ENCODE measurements at places on chromosomes 7 and 10.

DNA sequence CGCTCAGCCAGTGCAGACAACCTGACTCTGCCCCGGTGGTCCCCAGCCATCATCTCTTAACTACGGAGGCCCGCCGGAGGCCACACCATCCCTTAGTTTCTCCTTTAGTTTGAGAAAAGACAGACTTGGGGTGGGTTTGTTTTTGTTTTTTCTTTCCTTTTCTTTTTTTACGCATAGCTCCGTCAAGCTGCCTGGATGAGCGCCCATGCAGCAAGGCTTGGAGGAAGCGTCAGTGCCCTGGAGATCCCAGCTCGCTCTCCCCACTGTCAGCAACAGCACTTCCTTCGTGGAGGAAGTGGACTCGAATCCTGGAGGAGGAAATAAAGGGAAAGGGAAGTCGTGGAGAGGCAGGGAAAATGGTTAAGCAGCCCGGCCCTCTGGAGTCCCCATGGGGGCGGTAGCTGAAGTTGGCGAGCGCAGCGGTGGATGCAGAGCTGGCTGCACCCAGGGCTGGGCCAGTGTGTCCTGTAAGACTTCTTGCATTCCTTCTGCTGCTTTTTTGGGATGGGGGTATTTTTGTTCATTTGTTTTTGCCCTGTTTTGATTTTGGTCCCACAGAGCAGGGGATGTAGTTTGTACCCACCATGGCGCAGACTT is 35.9 kb upstream of the GJD4 start:
- DNase-seq, result no peak

DNA sequence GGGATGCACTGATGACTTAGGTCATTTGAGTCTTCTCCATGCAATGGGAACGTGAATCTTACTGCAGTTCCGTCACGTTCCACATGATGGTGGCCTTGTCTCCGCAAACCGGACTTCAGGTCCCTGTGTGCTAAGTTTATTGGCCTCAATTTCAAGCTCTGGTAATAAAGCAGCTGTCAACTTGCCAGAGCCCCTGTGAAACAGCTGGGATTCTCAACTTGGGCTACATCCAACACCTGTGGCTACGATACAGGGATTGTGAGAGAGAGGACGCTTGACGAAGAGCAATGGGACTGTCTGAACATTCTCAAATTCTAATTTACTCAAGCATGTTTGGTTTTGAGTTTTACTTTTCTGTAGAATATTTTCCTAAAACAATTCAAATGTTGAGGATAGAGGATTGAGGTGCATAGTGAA is 174.2 kb downstream of the PTN start:
- DNase-seq, result no peak

GRCh38 chr7:124914298-124914697 is 15.3 kb downstream of the POT1 start:
- no peak for DNase-seq

DNA sequence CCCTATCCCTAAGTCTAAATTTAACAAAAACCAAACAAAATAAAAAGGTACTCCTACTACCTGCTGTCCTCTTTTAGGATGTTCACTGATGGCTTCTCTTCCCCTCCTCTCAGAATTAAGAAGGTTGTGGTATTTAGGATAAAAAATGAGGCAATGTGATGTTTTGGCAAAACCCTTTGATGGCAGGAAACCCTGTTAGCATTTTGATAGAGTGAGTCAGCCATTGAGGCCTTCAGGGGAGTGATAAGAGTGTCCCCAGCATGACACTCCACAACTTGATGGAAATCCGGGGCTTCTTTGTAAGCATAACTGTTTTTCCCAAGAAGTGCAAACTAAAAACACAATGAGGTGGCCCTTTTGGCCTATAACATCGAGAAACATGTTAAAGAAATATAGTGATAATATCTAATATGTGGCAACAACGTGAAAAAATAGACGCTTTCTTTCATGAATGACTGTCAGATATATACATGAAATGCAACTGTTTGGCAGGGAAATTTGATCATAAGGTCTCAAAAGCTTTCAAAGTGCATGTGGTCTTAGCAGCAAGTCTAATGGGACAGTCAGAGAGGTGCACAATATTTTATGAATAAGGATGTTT is 55.0 kb downstream of the PRTFDC1 start:
- DNase-seq, result no peak

DNA sequence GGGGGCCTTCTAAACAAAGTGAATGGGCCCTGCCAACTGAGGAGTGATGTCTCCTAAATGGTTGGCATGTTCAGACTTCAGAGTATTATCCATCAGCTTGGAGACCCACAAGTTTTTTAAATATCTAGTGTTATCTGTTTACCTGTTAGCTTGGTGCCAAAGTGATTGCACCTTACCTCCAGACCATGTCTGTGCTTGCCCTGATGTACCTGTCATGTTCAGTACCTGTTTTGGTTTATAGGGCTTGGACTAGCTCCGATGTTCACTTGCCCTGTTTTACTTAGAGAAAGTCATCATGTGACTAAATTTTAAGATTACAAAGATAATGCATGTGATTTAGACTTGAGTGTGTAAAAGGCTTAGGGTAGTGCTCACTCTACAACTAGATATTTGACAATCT is 67.7 kb downstream of the CNNM2 start:
- DNase-seq, result no peak

- peak; percentile 21 for DNase-seq
Observed at GRCh38 chr7:7772397-7772821, 54.0 kb upstream of the RPA3 start.

GRCh38 chr7:76352193-76352592 is 6.6 kb downstream of the YWHAG start:
- DNase-seq, result no peak

- no peak for DNase-seq
Observed at GRCh38 chr7:11415101-11415500, 416.9 kb downstream of the THSD7A start.

- no peak for DNase-seq
Observed at GRCh38 chr7:47536661-47537611, 45.0 kb downstream of the TNS3 start.

DNA sequence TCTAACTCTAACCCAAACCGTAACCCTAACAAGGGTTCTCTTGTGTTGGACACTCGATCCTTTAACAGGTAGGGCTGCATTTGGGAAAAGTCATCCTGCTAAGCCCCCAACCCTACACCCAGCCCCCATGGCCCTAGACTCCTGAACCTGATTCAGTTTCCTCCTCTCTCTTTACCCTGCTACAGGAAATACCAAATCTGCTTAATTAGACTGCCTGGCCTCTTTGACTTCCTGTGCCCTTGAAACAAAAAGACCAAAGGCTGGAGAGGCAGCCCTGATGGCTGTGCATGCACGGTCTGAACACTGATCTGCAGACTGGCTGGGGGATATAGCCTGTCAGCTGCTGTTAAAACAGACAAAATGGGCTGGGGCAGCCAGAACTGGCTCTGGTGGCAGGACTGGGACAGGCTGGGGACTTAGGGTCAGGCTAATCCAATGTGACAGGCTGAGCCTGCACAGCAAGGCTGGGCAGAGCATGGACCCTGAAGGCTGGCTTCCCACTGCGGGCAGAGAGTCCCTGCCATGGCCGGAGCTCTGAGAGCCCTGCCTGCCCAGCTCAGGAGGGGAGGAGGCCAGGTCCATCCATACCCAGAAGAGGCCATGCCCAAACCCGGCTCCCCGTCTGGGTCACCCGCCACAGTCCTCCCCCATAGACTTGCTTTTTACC is 51.0 kb upstream of the MSMB start:
- DNase-seq, result no peak

- DNase-seq, result no peak
Observed at GRCh38 chr7:111384065-111384891, 178.0 kb downstream of the IMMP2L start.

DNA sequence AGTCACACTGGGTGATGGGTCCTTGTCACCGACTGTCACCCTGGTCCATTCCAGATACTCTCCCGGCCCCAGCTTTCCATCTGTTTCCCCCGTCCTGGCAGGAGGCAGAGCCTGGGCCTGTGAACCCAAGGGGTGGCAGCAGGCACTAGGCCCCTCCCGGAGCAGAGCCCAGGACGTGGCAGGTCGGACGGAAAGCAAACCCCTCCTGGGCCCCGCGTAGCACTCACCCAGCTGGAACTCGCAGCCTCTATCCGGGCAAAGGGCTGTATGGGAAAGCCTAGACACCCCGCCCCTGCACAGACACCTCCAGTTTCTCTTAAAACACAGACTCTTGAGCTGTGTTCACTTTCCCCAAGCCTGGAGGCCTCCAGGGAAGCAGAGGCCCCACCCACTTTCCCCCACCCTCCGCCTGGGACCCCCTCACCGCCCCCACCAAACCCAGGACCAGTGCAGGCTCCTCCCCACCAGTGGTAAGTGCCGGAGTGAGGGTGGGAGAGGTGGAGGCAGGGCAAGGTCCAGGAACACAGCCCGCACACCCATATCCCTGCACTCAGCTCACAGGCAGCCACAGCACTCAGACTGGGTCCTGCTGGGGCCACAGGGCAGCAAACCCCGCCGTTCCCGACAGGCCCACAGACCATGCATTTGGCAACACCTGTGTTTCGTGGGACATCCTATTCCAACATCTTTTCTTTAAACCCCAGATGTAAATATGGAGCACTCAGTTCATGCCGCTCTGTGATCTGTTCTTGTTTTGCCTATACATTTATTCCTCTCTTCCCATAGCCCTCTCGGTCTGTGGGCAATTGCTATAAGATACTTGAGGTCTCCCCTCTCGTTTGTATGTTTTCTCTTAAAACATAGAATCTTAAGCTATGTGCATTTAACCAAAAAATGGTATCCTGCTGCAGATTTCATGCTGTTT is 98.2 kb upstream of the PDGFA start:
- DNase-seq, result no peak

GRCh38 chr7:68760556-68760955 is 837.7 kb upstream of the AUTS2 start:
- no peak for DNase-seq

GRCh38 chr10:60778971-60779796 is 906 bp downstream of the CDK1 start:
- no peak for DNase-seq

DNA sequence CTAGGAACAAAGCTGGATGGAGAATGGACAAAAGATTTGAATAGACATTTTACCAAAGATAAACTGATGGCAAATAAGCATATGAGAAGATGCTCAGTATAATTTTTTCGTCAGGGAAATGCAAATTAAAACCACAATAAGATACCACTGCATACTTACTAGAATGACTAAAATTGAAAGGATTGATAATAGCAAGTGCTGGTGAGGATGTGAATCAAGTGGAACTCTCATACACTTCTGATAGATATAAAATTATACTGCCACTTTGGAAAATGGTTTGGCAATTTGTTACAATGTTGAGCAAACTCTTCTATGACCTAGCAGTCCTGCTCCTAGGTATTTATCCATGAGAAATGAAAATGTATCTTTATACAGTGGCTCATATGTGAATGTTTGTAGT is 83.3 kb downstream of the EXOC6 start:
- no peak for DNase-seq

DNA sequence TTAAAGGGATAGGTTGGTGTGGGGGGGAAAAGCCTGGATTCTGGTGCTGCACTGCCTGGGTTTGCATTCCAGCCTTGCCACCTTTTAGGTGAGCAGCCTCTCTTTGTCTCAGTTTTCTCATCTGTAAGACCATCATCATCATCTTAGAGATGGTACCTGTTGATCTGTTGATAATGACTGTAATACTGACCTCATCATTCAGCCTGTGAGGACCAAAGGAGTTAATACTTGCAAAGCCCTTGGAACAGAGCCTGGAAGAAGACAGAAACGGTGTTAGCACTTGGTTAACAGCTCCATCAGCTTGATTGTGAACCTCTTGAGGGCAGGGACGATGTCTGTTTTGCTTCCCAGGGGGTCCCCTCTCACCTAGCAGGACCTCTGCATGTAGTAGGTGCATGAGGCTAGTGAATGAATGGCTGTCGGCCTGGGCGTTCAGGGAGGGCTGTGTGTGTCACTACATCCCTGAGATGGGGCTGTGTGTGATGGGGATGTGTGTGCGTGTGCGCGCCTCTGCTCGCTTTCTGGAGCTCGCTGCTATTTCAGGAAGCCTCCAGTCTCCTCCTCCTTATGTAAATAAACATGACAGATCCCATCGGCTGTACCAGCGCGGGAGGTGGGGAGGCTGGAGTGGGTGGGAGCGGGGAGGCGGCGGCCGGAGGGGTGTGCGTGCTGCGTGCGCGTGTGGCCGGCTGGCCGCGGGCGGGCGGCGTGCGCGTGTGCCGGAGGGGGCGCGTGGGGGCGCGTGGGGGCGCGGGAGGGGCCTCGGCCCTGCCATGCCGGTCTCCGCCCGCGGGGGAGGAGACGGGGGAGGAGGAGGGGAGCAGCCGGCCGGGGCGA is 61.2 kb downstream of the NEURL1 start:
- peak; percentile 34 for DNase-seq

- no peak for DNase-seq
Observed at GRCh38 chr10:102832987-102833386, 4.2 kb downstream of the CYP17A1 start.

GRCh38 chr10:58269782-58270290 is 874 bp downstream of the CISD1 start:
- DNase-seq, result no peak

DNA sequence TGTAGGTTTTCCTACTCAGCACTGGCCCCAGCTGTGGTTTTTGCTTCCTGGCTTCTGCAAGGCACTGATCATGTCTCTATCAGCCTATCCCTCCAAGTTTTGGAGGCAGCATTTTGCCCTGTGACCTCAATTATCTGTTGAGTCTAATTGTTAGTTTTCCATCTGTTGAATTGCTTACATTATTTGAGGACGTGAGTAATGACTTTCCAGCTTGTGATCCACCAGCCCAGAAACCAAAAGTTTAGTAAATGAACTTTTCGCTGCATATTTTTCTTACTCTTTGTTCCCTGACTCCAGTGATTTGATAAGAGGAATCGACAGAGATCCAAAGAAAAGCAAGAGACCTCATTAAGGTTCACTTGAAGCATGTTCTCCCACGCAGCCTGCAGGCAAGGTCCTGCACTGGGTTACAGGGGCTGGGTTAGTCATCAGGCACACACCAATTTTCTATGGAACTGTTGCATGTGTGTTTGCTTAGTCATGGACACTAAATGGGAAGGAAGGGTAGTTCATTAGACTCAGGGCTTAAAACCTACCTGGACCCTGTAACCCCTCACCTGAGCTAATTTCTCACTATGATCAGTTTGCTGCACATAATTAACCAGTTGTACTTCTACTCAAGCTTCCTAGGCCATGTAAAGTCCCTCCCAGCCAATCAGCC is 57.2 kb downstream of the AKR1E2 start:
- no peak for DNase-seq

DNA sequence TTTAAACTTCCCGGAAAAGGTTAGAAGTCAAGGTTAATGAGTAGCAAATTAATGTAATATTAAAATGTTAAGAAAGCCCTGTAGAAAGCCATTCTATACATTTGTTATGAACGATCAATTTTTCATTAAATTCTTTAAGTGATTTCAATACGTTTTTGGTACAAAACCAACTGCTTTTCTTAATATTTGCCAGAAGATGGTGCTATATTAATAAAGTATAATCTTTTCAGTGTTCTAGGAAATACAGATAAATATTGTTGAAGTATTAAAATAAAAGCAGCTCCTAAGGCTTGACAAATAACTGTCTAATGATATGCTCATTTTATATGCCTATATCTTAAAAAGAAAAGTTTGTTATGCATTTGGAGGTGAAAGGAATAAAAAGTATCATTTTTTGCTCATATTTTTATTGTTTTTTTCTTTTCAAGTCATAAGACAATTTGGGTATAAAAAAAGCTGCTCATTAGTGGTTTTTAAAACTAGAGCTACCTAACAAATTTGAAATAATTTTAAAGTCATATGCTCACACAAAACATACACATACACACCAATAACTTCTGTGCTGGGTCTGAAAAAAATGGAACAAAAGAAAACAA is 130.3 kb upstream of the POT1 start:
- DNase-seq, result no peak

- DNase-seq, result no peak
Observed at GRCh38 chr7:45978731-45979211, 57.7 kb upstream of the IGFBP3 start.

- no peak for DNase-seq
Observed at GRCh38 chr10:97705006-97705670, 8.4 kb upstream of the MARVELD1 start.
